Retina (tissue), 1 donor: ENCODE measurements at places on chromosomes 11 and 22.

DNA sequence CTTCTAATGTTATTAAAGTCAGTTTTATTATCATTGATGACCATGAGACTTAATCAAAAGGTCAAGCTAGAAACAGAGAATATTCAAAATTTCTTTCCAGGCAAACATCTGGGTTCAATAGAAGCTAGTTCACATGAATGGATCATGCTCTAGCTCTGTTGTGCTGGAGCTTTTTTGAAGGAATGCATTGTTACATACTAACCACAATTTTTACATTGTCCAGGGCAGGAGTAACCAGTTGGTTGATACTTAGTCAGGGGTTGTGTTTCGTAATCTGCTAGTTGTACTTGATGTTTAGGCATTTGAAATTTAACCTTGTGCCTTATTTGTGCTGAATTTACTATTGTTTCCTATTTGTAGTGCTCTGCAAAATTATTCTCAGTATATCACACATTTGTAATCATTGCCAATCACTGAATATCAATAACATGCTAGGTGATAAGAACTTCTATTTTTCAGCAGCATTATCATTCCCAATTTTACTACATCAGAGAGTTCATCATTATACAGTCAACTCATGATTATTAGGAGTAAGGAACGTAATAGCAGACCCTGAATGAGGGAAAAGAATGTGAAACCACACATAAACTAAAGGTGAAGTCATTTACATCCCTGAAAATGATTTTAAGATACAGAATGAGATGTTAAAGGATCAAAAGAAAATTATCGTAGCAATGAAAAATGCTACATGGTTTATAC lies 23.2 kb downstream of the NF2 start:
- DNase-seq, result no peak

- DNase-seq, result no peak
Observed at GRCh38 chr11:101718402-101718801, 134.6 kb upstream of the TRPC6 start.

DNA sequence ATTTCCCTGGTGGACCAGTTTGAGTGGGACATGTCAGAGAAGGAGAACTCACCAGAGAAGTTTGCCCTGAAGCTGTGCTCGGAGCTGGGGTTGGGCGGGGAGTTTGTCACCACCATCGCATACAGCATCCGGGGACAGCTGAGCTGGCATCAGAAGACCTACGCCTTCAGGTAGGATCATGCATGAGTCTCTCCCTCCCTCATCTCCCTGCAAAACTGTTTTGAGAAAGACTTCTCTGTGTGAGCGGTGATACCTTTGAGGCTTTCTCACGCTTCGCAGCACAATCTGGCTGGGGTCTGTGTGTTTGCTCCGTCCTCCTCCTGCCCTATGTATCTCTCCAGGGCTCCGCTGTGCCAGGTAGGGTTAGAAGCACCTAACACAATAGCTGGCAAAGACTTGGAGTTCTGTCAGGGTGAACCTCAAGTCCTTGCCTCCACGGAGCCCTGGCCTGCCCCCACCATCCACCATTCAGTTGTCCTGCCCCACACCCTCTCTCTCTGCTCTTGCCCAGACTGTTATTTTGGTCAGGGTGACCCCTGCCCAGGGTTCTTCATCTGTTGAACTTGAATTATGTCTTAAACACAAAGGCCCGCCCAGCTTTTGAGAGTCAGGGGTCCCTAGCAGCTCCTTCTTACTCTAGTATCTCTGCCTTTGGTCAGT lies 13.4 kb downstream of the DERL3 start:
- no peak for DNase-seq

DNA sequence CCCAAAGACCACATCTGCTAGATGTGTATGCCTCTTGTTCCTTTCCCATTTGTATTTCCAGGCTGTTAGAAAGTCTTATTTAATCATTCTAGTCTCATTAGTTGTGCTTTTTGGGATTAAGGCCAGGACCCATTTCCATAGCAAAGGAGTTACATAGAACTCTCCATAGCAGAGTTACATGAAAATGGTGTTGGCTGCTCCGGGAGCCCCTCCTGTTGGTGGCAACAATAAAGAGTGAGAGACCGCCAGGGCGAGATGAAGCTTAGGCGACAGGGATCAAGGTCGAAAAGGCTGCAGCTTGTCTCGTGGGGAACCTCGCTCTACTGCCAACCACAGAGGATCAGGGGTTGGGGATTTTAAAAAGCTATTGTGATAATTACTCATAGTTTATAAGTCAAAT lies 58.3 kb downstream of the GRIK4 start:
- DNase-seq, result no peak

- DNase-seq, result no peak
Observed at GRCh38 chr11:65968600-65969482, 7.3 kb downstream of the SART1 start.

DNA sequence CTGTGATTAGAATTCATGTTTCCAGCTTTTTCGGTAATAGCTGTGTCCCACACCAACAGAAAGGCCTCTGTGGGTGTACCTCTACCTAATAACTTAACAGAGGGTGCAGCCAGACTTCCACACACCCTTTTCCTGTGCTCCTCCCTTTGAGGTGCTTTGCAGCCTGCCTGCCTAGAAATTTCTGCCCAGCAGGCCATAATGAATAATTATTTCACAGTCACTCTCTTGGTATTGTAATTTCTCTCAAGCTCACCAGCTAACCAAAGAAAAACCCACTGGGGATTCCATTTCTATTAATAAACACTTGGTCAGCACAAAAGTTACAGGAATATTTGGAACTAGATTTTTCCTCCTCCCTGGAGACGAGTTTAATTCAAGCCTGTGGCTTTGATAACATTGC lies 13.3 kb downstream of the WT1 start:
- no peak for DNase-seq

GRCh38 chr22:22359465-22359864 lies 114.9 kb downstream of the VPREB1 start:
- no peak for DNase-seq

DNA sequence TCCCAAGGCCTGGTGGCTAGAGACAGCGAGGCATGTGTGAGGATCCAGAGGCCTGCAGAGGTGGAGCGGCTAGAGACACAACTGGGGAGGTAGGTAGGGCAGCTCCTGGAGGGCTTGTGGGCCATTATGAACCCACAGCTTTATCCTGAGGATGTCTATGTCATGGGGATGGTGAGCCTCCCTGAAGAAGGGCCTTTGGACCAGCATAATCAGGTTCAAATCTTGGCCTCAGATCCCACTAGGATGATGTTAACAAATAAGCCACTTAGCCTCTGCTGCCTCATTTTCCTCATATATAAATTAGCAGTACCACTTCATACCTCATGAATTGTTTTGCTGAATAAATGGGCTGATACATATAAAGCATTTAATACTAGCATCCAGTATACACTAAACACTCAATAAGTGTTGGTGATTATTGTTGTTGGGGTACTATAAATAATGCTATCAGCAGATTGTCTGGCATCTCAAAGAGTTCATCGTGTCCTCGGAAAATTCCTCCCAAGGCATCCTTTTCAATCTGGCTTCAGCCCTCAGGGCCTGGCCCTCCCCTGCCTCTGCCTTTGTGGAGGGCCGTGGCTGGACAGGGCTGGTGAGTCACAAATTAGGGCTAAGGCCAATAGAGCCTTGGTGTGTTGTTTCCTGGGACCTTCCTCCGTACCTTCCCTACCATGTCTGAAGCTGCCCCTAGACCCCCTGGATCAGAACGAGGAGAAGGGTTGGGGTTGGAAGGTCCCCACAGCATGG lies 30.9 kb upstream of the LRRC32 start:
- no peak for DNase-seq
